H9 (cell line): ENCODE measurements at places on chromosomes 2 and 18. TPM values are rescaled to one million over a fixed set of nuclear protein-coding genes. Genes with fewer than 3 reads are reported as not detected.

- no peak overlapping the region for H3K4me3 ChIP-seq
- H3K4me1 ChIP-seq: no peaks in the 10 kb centered on the region
- DNase-seq: no peak
- H3K27ac ChIP-seq: no peak overlapping the region
These were observed 64.2 kb downstream of the TMEM17 start for GRCh38 chr2:62441824-62442223.

GRCh38 chr2:101766337-101766736 is 68.8 kb downstream of the MAP4K4 start:
- H3K27ac ChIP-seq: no peak overlapping the region
- H3K27me3 ChIP-seq: no peaks in the 10 kb centered on the region
- H3K4me3 ChIP-seq: no peak overlapping the region

DNA sequence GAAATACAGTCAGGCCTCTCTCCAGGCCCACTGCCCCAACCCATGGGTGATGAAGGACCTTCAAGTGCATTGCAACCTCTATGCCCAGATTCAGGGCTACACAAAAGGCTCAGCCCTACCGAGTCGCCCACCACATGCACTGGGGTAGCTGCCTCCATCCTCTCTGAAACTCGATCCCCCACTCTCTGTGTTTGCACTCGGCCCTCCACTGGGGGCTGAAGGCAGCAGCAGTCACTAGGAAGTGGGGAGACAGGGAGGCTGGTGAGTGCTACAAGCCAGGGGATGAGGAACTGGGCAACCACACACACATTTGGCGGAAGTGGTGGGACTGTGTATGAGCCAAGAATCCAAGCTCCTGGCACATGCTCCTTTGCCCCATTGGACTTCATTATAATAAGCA is 94.6 kb downstream of the CERS6 start:
- no peaks in the 10 kb centered on the region for H3K27me3 ChIP-seq
- peaks cover 8% of the 10 kb centered on the region; the same call in 1 of the 2 replicates for H3K4me1 ChIP-seq
- H3K27ac ChIP-seq: no peak overlapping the region
- peak; percentile 61 for DNase-seq

GRCh38 chr2:94759211-94759610 is 112.0 kb upstream of the TEKT4 start:
- H3K4me3 ChIP-seq: no peak overlapping the region
- no peak for DNase-seq
- no peaks in the 10 kb centered on the region for H3K4me1 ChIP-seq
- H3K27me3 ChIP-seq: no peaks in the 10 kb centered on the region
- no peak overlapping the region for H3K27ac ChIP-seq
- H3K36me3 ChIP-seq: peaks cover 20% of the 10 kb centered on the region

DNA sequence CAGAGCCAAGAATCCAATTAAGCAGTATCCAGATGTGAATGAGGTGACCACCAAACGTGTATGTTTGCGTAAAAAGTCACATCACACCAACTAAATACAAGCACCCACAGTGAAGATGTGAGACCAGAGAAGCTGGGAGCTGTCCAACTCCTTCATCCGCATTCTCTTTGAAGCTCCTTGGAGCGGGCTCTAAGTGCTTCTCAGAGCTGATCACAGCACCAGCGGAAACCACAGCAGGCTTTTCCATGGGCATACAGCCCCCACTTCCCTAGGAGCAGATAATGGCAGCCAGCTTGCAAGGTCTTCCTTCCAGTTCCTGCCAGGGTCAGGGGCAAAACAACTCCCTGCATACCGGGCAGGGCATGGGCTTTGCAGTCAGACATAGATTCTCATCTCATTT is 36.4 kb downstream of the REEP1 start:
- DNase-seq: no peak
- H3K4me3 ChIP-seq: no peak overlapping the region
- H3K4me1 ChIP-seq: no peaks in the 10 kb centered on the region
- H3K36me3 ChIP-seq: no peaks in the 10 kb centered on the region
- no peak overlapping the region for H3K27ac ChIP-seq

DNA sequence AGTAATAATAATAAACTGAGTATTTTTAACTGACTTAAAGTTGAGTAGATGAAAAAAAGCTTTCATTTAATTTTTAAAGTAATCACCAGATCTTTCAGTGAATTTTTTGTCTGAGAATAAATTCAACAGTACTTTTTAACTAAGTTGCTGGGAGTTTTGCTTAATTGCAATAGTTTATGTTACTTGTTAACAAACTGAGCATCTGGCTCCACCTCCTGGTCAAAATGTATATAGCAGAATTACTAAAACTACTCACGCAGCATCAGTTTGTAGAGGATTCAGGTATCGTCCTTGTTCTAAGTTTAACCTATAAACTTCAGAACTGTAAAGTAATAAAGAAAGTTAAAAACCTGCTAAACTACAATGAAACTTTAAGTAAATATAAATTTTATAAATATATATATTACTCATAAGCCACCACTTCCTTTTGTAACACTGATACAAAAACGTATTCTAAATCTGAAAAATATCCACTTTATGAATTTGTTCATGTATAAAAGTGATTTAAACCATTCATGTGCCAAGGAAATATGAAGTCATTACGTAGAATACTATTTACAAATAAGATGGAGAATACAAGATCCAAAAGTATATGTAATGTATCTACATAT is 21.3 kb downstream of the NOL10 start:
- H3K4me3 ChIP-seq: no peak overlapping the region
- H3K27me3 ChIP-seq: no peaks in the 10 kb centered on the region
- H3K4me1 ChIP-seq: no peaks in the 10 kb centered on the region
- no peak overlapping the region for H3K27ac ChIP-seq

DNA sequence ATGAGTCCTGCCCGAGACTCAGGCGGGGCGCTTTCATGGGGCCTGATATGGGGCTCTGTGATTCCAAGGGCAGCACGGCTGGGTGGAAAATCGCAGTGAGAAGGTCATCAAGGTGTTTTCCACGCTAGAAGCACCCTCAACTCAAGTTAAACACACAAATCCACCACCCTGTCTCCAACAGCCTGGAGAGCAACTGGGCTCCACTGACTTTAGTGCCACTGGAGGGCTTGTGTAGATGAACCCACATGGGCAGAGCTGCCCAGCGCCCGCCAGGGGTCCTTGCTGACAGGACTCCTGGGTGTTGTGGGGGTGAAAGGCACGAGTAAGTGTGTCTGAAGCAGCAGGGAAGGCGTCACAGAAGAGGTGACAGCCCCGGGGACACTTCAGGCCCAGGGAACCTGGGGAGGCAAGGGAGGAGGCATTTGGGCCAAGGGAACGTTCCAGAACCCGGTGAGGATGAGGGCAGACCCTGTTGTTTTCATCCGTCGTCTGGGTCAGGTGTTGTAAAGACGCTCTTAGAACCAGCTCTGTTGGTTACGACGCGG is 51.8 kb upstream of the CTDP1 start:
- H3K4me3 ChIP-seq: no peak overlapping the region
- H3K36me3 ChIP-seq: no peaks in the 10 kb centered on the region; the same call in 2 of the 3 replicates
- peaks cover 2% of the 10 kb centered on the region; the same call in 1 of the 2 replicates for H3K4me1 ChIP-seq

GRCh38 chr2:54067851-54068375 is 47.5 kb upstream of the ACYP2 start:
- H3K27ac ChIP-seq: no peak overlapping the region
- DNase-seq: no peak
- H3K4me1 ChIP-seq: no peaks in the 10 kb centered on the region
- no peaks in the 10 kb centered on the region for H3K36me3 ChIP-seq
- no peaks in the 10 kb centered on the region for H3K27me3 ChIP-seq
- no peak overlapping the region for H3K4me3 ChIP-seq

- no peaks in the 10 kb centered on the region for H3K4me1 ChIP-seq
- H3K36me3 ChIP-seq: no peaks in the 10 kb centered on the region
- no peak overlapping the region for H3K27ac ChIP-seq
- no peaks in the 10 kb centered on the region for H3K27me3 ChIP-seq
These were observed 126.2 kb upstream of the VRK2 start for GRCh38 chr2:57920342-57920939.

DNA sequence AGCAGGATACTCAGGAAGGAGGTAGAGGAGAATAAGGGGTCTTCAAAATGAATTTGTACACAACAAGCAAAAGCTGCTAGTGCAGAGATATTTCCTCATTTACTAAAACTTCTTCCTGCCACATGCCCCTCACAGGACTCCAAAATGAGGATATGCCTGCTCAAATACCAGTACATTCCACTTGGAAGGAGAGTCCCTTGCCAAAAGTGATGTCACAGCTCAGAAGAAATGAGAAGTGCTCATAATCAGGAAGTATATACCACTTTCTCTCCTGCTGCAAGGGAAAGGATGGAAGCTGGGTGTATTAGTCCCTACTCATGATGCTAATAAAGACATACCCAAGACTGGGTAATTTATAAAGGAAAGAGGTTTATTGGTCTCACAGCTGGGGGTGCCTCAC is 87.7 kb upstream of the FSHR start:
- no peaks in the 10 kb centered on the region for H3K27me3 ChIP-seq
- no peak overlapping the region for H3K4me3 ChIP-seq
- no peaks in the 10 kb centered on the region; the same call in 1 of the 2 replicates for H3K36me3 ChIP-seq
- DNase-seq: no peak
- H3K4me1 ChIP-seq: no peaks in the 10 kb centered on the region
- H3K27ac ChIP-seq: no peak overlapping the region

DNA sequence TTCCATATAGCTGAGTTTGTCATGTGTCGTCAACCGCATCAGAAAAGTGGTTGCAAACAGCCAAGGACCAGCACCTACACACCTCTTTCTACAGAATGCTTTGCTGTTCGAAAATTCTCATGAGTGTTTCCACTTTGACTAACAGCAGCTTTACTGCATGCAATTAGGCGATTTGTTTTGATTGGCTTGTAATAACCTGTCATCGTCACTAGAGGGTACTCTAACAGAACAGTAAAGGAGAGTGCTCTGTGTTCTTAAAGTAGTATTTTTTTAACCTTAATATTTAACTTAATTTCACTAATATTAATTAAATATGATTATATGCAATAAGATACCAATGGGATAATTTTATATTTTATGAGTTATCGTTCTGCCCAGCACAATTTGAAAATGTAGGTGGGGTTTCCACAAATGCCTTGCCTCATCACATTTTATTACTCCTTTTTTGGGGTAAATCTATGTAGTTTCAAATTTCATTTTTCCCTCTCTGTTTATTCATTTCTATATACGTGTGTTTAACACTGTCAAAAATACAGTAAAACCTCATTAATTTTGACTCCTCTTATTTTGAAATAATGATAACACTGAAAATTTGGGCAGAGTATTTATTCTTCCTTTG is 502.2 kb downstream of the NRXN1 start:
- no peak overlapping the region for H3K27ac ChIP-seq
- DNase-seq: no peak
- no peak overlapping the region for H3K4me3 ChIP-seq

GRCh38 chr2:86790134-86790675 is 508 bp downstream of the CD8A start:
- peak overlapping the region; percentile 39 for H3K4me3 ChIP-seq
- DNase-seq: peak; percentile 63
- no peak overlapping the region for H3K27ac ChIP-seq

SERPINB10 gene
- not detected in 2 replicates for total RNA-seq

MALL gene
- 5.0 and 5.5 TPM in 2 replicates for total RNA-seq

RGPD5 gene
- total RNA-seq: 48.3 and 50.0 TPM in 2 replicates

NDUFV2 gene
- 206 and 207 TPM in 2 replicates for total RNA-seq

KCTD18 gene
- 3.4 and 4.9 TPM in 2 replicates for total RNA-seq

ANKRD62 gene
- total RNA-seq: not detected in 2 replicates

VIT gene
- 0.15 TPM in 1 of 2 replicates, not detected in the other for total RNA-seq

DUSP19 gene
- 1.2 and 1.8 TPM in 2 replicates for total RNA-seq

ABCG8 gene
- total RNA-seq: not detected in 2 replicates

MDH1B gene
- total RNA-seq: 1.3 and 1.4 TPM in 2 replicates

IL36B gene
- total RNA-seq: not detected in 2 replicates

TWIST2 gene
- total RNA-seq: 0.22 and 0.33 TPM in 2 replicates

SNX17 gene
- 78.1 and 81.1 TPM in 2 replicates for total RNA-seq
